NCI-H1417 treated with DMSO at 0.1 percent for 48 hours (cell line): ENCODE measurements at places on chromosomes 4 and X.

GRCh38 chrX:9656871-9657270 is 108.8 kb downstream of the GPR143 start:
- no peak for DNase-seq

DNA sequence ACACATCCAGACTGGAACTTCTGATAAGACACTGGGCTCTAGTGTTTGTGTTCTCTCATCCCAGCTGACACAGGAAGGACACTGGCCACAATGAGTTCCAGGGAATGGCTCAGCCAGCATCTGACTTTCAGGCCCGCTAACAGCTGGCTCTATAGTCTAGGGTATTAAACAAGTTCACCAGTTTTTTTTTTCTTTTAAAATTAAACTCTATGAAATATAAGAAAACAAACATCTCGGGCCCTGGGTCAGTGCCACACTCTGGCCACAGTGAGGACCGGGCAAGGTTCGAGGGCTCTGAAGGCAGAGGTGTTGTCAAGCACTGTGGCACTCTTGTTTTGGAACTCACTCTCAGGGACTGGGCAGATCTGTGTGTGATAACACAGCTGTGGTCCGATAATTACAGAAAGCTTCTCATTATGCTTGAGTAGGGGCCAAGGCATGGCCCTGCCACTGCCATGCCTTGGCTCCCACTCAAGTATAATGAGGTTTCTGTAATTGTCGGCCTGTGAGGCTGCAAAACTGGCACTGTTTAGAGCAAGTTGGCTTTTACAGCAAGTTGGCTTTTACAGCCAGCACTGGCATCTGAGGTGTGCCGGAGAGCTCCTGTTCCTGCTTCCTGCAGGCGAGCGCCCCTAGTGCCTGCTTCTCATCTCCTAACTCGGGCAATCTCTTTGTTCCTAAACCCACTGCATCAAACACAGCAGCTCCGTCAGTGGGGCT is 62.8 kb downstream of the PPP1R2C start:
- DNase-seq = no peak

- no peak for DNase-seq
These were observed 28.8 kb downstream of the HHIP start for GRCh38 chr4:144674711-144675110.

DNA sequence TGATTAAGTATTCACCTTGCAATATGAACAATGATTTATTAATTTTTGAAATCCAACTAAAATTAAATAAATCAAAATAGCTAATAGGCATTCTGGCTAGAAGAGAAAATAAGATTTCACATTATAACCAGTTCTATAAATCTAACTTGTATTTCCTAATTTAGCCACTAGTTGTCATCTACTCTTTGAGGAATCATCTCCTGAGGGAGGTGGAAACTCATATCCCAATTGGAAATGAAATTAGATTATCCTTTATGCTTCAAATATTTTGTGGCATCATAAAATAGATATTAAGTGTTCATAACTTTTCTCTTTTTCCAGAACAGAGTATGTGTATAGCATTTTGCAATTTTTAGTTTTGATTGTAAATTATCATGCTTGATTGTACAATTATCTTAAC is 558.5 kb upstream of the DIAPH2 start:
- DNase-seq = no peak

GRCh38 chrX:17566740-17567139 is 170.6 kb upstream of the SCML1 start:
- no peak for DNase-seq

GRCh38 chr4:74473155-74473811 is 28.3 kb downstream of the AREG start:
- DNase-seq = no peak

DNA sequence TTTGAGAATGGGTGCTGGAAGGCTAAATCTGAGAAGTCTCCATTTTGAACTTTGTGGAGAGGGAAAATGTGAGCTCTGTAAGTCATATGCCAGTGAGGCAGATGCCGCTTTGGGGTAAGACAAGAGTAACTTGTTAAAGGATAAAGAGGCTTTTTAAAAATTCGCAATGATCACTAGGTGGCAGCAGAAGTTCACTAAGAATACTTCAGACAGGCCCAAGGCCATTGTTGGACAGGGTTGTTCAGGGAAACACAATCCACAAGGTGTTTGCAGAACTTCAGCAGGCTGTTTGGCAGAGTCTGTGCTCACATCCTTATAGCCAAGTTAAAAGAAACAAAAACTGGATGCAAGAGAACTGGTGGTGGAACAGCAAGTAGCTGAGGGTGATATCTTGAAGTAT is 13.7 kb upstream of the PIGA start:
- DNase-seq = peak; percentile 6

DNA sequence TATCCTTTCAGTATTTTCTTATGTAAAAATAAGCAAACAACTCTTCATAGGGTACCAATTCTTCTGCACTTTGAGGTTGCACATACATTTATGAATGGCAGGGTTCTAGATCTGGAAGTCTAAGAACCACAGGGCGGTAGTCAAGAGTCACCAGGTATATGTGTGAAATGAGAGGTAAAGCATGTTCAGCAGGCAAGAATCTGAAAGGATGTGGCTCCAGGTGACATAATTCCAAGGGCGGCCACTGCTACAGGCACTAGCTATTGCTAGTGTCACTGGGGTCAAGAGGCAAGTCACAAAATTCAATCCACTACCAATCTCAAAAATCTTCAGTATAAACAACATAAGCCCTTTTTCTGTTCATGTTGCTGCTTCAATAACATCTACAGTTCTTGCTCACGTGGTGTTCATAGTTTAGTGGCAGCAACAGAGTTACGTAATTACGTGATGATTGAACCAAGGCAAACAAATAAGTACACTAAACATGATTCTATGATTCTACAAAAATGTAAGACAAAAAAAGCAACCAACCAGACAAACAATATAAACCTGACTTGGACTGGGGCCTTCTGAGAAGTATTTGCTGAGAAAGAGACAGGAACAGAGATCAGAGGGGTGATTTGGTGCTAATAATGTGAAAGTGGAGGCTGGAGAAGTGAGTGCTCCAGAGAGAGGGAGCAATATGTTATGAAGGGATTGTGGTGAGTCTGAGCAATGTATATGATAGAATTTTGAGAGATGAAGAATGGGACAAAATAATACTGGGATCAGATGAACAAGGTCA is 101.7 kb downstream of the NAA11 start:
- no peak for DNase-seq

GRCh38 chrX:101079736-101080270 is 1.1 kb downstream of the TMEM35A start:
- no peak for DNase-seq

GRCh38 chrX:73812256-73812655 is 249.3 kb downstream of the CHIC1 start:
- DNase-seq = no peak

GRCh38 chr4:1201851-1202525 is 29.6 kb upstream of the SPON2 start:
- no peak for DNase-seq

DNA sequence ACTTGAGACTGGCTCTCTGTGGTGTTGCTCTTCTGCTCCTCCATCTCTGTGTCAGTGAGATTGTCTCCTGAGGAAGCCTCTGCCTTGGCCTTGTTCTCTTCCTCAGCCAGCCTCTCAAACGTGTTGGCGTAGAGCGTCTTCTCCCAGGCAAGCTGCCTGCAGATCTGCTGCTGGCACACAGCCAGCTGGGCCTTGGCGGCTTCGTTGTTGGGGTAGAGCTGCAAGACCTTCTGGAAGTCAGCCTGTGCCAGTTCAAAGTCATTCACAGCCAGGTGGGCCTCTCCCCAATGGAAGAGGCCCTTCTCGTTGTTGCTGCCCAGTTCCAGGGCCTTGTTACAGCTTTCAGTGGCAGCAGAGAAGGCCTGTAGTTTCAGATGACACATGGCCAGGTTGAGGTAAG is 159.1 kb downstream of the NDST3 start:
- no peak for DNase-seq

DNA sequence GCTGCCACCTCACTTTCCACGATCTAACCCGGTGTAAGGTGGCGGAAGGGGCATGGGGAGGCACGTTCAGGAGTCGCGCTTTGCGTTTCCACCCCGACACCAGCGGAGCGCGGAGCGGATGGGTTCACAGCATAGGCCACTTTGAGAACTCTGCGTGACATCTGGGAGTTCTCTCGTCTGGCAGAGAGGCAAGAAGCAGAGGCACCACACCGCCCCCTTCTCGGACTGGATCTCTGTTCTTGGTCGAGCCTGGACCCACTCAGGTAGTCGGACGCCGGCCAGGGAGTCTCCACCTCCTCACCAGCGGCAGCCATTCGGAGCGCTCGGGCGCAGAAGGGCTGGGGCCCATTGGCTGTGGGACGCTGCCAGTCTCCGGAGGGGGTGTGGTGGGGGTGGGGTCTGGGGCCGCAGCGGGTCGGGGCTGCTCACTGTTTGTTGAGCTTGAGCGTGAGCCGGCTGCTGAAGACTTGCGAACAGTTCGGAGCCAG is at the start of gene DACH2:
Gene DACH2, plus strand, starts transcription at position 428 of the 488 bp plus-strand sequence.
- peak; percentile 32 for DNase-seq

- DNase-seq = no peak
These were observed 1592.9 kb upstream of the TENM3 start for GRCh38 chr4:180650273-180650672.
